Progenitor cell of endocrine pancreas (in vitro differentiated cells): ENCODE measurements at places on chromosomes 3 and 15.

GRCh38 chr3:12194669-12195161 is 36.0 kb upstream of the TIMP4 start:
- no peak for DNase-seq

DNA sequence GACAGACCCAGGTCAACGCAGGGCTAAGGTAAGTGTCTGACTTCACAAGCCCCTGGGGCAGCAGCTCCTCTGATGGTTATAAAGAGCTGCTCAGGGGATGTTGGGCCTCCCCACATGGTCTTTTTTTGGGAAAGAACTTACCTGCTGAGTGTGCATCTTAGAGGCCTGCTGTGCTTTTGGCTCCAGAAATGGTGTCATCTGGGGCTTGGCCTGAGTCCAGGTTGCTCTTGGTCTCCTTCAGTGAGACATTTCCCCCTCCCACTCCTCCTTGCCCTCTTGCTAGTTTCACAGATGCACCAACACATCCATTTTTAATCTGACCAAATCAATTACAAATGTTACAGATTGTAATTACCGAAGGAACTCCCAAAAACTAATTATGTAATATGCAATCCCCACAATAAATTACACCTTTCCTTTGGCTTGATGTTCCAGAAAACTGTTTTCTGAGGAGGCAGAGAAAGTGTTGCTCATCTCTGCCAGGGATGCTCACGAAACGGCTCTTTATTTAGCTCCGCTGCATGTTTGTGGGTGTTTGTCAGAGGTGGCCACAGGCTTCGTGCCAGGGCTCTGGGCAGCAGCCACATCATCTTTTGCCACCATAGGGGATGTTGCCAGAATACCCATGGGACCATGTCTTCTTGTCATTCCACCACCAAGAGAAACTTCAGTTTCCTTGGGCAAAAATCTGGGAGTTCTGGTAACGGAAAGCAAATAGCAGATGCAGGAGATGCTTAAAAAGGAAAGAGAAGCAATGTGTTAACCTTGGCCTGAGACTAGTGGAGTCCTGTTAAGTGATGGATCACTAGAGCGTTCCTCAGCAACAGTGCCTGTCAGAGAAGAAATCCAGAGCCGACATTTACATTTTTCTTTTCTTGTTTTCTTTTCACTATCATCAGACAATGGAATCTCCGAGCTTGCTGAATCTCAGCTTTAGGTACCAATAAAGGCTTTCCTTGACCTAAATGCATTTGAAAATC is 799.9 kb downstream of the AGBL1 start:
- no peak for DNase-seq

- no peak for DNase-seq
These were observed 38.7 kb upstream of the UMPS start for GRCh38 chr3:124691599-124691998.

GRCh38 chr3:16945330-16945729 is 60.6 kb downstream of the PLCL2 start:
- DNase-seq: no peak

- DNase-seq: no peak
These were observed 30.3 kb upstream of the CCNB2 start for GRCh38 chr15:59074607-59075006.

- DNase-seq: no peak
These were observed 611.5 kb downstream of the AGBL1 start for GRCh38 chr15:86691091-86691663.

DNA sequence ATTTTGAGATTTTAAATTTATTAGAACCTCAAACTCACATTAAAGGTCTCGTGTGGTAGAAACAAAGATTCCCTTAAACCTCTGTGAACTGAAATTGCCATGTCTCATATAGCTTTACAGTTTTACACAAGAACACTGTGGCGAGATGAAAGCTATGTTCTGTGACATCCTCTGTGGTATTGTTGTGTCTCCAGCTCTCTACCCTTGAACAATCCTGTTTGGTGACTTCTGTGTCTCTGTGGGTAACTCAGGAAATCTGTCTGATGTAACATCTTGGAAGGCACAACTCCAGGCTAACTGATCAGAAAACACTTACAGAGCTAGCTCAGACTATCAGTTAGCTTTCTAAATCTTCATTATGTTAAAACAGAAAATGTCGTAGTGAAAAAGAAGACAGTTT is 318.8 kb upstream of the GBE1 start:
- no peak for DNase-seq

DNA sequence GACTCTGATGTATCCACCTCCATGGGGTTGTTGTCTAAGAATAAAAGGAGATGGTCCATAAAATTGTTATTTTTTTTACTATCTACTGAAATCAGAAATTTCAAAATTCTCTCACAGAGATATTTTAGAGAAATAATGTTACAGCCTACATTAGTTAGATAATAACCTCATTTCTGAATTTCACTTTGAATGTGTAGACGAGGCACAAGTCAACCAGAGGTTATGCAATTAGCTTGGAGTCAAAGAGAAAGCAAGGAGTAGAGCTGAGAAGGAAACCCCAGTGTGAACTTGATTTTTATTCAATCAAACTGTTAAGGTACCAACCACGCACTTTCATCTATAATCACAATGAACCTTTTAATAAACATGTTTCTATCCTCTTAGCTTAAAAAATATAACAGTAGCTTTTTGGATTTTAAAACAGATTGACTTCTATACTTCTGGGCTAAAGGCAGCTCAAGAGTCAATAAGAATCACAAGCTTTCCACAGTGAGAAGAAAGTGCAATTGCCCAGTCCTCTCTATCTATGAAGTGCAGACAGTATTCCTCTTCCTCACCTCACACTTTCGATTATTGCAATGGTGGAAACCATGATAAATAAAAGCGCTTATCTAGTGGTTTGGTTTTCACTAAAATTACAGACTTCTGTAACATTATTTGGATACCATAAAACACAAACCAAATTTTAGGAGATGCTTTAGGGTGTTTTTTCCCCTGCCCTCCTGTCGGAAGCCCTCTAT is 403.2 kb downstream of the ZBTB20 start:
- DNase-seq: no peak

- DNase-seq: no peak
These were observed 51.6 kb upstream of the BLM start for GRCh38 chr15:90665288-90666134.

GRCh38 chr3:172606021-172606420 is 82.8 kb upstream of the TNFSF10 start:
- no peak for DNase-seq

GRCh38 chr3:166275024-166275390 is 437.8 kb upstream of the BCHE start:
- DNase-seq: no peak

GRCh38 chr3:155138677-155139076 is 58.6 kb downstream of the MME start:
- no peak for DNase-seq

DNA sequence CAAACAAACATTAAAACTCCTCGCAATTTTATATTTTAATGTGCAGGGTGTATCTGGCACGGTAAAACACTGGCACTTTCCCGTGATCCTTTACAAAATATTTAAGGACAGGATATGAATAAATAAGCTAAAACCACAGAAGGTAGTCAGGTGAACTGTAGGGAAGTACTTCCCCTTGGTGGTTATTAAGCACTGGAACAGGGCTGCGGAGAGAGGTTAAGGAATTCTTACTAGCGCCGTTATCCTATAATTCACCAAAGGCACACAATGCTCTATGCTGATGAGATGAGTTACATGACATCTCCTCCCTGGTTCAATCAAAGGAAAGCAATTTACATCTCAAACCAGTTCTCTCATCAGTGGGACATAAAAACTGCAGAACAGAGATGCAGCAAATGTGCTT is 289.8 kb downstream of the ZBTB20 start:
- DNase-seq: no peak

GRCh38 chr15:94083467-94084052 is 147.8 kb upstream of the MCTP2 start:
- no peak for DNase-seq

- no peak for DNase-seq
These were observed at the start of gene ADIPOQ for GRCh38 chr3:186842426-186843038. Gene ADIPOQ (plus strand): TSS chr3:186842710. CDS start chr3:186853059, 10,349 bp downstream.

DNA sequence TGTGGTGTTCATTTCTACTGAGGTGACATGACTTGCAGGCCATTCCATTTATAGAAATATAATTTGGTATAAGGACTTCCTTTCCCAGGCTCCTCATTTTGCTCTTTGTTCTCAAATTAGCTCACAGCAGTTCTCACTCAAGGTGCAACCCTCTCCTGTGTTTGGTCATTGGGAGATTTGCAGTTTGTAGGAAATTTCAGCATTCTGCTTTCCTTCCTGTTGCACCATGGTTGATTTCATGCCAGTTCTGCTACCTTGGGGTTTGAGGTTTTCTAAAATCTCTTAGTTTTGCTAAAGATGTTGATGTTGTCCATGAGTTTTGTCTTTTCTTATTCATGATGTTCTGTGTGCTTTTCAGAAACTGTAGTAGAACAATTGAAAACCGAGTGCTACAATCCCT is 65.7 kb upstream of the PROK2 start:
- no peak for DNase-seq

DNA sequence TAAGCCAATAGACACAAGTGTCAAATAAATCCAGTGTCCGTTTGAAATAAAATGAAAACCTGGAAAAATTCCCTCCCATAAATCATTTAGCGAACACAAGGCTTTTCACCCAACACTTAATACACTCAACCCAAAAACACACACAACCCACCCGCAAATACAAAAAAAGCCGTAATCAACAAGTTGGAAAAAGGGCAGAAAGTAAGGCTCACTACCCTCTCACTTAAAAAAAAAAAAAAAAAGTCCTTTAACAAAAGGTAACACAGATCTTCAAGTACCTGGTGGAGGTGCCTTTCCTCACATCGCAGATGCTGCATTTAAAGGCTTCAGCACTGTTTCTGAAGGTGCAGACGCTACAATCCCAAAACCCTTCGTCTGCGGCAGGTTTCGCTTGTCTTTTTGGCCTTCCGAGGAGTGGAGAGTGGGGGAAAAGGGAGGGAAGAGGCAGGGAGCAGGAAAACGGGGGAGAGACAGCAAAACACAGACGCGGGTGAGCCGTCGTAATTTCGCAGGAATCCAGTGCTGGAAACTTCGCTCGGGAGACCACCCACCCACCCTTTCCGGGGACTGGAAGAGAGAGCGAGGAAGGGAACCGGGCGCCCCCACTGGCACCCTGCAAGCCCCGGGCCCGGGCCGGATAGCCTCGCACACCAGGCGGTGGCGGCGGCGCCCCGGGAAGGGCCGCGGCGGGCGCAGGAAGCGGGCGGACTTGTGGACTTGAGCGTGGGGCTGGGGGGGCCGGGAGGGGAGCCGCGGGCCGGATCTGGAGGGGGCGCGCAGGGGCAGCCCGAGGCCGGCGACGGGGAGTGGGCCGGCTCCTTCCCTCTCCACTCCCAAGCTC is 401.8 kb downstream of the SHQ1 start:
- no peak for DNase-seq

GRCh38 chr3:143875546-143875945 is 27.3 kb upstream of the SLC9A9 start:
- no peak for DNase-seq

DNA sequence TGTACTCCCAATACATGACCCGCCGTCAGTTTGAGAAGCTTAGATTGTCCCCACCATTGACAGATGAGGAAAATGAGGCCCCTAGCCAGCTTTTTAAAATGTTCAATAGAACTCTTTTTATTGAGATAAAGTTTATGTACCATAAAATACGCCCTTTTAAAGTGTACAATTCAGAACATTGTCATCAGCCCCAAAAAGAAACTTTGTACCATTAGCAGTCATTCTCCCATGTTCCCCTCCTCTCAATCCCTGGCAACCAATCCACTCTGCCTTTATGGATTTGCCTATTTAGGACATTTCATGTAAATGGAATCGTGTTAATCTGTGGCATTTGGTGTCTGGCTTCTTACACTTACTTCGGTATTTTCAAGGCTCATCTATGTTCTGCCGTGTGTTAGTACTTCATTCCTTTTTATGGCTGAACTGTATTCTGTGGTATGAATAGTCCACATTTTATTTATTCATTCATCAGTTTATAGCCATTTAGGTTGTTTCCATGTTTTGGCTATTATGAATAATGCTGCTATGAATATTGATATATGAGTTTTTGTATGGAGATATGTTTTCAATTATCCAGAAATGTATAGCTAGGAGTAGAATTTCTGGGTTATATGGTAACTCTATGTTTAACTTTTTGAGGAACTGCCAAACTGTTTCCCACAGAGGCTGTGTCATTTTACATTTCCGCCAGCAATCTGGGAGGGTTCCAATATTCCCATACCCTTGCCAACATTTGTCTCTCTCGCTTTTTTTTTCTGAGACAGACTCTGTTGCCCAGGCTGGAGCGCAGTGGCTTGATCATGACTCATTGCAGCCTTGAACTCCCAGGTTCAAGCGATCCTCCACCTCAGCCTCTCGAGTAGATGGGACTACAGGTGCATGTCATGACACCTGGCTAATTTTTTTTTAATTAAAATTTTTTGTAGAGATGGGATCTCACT is 15.3 kb upstream of the PTPN23 start:
- no peak for DNase-seq

GRCh38 chr3:43390255-43390588 is 103.9 kb downstream of the SNRK start:
- DNase-seq: no peak

DNA sequence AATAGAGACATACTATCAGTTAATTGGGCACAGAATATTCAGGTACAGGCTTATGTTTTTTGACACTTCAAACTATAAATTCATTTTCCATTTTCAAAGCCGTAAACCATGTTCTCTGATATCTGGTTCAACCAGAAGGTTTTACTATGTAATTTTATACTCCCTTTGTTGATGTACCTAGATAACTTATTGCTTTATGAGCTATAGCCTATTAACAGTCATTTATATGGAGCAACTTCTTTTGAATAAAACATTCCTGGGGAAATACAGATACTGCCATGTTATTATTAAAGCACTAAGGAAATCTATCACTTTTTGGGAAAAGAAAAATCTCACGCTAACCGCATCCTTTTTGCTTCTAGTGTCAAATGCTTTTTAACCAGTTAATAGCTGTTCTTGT is 505.6 kb downstream of the PYDC2 start:
- DNase-seq: no peak

DNA sequence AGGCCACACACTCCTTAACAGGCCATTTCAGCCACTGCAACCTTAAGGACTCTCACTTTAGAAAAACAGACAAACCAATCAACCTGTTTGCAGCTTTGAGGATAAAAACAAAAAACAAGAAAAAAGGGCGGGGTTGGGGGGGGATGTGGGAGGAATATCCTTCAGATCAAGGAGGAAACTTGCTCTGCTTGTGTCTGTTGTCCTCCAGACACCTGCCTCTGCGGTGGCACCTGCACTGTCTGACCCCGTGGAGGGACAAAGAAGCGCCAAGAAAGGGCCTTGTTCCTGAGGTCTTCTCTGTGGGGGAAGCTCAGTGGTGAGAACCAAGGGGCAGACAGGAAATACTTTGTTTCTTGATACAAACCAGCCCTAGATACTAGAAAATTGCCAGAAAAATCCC is 70.5 kb downstream of the POLR2M start:
- DNase-seq: no peak

GRCh38 chr3:127691974-127692373 is 19.2 kb downstream of the ABTB1 start:
- DNase-seq: no peak
